DMS79 treated with DMSO at 0.1 percent for 48 hours (cell line): ENCODE measurements at places on chromosomes 7 and 10.

DNA sequence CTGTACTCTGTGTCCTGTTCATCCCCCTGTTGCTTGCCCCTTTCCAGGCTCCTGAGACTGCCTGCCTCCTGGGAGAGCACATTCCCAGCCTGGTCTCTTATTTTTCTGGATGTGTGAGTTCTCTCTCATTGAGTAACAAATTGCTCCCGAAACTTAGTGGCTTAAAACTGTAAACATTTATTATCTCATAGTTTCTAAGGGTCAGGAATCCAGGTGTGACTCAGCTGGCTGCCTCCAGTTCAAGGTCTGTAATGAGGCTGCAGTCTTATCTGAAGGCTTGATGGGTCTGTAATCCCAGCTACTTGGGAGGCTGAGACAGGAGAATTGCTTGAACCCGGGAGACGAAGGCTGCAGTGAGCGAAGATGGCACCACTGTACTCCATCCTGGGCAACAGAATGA, 53.6 kb upstream of the PRR15 start:
- no peak for DNase-seq

DNA sequence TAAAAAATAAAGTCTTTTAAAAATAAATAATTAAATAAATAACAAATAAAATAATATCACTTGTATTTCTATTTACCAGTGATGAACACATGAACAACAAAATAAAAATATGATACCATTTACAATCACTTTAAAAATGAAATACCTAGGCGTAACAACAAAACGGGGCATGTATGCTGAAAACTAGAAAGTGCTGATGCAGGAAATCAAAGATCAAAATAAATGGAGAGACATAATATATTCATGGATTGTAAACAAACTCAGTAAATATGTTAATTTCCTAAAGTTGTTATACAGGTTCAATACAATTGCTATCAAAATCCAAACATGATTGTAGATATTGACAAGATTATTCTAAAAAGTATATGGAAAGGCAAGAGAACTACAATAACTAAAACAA, 19.2 kb upstream of the SFTPA2 start:
- DNase-seq = no peak

DNA sequence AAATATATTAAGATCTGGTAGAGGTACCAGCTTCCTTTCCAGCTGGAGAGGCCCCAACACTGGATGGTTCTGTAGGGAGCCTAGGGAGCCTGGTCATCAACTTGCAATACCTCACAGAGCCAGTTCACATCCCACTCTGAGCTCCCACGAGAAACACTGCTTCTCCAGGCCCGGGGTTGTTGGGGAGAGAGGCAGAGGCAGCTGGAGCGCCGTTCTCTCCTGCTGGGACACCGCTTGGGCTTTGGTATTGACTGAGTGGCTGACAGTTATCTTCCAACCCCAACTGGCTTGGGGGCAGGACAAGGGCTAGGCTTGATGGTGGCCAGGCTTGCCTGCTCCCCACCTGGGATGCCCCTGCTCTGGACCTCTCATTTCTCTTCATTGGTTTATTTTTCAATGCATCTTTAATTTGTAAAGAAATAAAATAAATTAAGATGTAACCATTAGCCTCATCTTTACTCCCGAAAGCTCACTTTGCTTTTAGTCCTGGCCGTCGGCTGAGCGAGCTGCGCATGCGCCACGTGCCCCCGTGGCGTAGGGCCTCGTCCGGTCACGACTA, 10.0 kb upstream of the CHCHD1 start:
- no peak for DNase-seq

DNA sequence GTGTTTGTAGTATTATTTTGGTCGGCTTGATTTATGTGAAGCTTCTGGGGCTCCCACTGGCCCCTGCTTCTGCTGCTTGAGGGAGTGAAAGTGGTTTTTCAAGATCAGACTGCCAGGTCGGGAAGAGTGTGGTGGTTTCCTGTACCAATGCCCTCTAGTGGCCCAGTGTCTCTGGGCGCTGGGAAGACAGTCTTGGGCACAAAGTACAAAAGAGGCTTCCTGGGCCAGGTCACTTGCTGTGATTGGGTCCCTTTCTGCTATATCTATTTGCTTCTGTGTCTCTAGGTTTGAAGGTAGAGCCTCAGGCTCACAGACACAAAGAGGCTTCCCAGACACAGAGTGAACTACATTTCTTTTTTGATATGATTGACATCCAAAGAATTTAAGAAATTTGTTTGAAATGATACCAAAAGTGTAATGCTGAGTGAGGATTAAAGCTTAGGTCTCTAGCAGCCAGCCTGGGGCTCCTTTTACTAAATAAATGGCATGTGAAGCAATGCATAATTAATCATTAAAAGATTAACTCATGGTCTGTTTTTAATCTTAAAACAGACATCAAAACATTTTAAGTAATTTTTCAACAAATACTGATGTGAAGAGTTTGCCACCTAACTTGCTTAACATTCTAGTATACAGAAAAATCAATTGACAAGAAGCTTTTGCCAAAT, 36.3 kb downstream of the ABCB1 start:
- no peak for DNase-seq

- DNase-seq = no peak
These were observed 5.5 kb upstream of the VGF start for GRCh38 chr7:101170617-101171441.

GRCh38 chr7:138975343-138976104, 5.7 kb downstream of the KIAA1549 start:
- DNase-seq = peak; percentile 3

DNA sequence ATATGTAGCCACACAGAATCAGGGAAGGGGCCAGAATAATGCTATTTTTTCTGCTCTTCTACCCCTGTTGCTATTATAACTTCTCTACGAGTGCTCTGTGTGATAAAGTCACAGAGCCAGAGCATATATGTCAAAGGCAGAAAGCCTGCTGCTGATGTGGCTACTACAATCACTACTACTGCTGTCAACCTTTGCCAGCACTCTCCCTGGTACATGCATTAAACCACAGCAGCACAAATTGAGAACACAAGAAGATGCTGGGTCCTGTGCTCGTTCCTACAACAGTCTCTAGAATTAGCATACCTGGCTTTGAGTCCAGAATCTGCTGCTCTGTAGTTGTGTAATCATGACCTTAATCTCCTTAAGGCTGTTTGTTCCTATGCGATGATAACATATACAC, 108.6 kb downstream of the SEMA3A start:
- DNase-seq = no peak

DNA sequence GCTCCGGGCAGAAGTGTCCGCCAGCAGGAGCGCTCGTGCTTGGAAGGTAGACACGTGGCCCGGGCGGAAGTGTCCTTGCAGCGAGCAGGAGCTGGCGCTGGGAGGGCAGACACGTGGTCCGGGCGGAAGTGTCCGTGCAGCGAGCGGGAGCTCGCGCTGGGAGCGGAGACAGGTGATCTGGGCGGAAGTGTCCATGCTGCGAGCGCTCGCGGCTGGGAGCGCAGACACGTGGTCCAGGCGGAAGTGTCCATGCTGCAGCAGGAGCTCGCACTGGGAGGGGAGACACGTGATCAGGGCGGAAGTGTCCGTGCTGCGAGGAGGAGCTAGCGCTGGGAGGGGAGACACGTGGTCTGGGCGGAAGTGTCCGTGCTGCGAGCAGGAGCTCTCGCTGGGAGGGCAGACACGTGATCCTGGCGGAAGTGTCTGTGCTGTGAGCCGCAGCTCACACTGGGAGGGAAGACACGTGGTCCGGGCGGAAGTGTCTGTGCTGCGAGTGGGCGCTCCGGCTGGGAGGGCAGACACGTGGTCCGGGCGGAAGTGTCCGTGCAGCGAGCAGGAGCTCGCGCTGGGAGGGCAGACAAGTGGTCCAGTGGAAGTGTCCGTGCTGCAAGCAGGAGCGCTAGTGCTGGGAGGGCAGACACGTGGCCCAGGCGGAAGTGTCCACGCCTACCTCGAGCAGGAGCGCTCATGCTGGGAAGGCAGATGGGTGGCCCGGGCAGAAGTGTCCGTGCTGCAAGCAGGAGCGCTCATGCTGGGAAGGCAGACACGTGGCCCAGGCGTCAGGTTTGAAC, 41.1 kb upstream of the PRKAR1B start:
- no peak for DNase-seq

DNA sequence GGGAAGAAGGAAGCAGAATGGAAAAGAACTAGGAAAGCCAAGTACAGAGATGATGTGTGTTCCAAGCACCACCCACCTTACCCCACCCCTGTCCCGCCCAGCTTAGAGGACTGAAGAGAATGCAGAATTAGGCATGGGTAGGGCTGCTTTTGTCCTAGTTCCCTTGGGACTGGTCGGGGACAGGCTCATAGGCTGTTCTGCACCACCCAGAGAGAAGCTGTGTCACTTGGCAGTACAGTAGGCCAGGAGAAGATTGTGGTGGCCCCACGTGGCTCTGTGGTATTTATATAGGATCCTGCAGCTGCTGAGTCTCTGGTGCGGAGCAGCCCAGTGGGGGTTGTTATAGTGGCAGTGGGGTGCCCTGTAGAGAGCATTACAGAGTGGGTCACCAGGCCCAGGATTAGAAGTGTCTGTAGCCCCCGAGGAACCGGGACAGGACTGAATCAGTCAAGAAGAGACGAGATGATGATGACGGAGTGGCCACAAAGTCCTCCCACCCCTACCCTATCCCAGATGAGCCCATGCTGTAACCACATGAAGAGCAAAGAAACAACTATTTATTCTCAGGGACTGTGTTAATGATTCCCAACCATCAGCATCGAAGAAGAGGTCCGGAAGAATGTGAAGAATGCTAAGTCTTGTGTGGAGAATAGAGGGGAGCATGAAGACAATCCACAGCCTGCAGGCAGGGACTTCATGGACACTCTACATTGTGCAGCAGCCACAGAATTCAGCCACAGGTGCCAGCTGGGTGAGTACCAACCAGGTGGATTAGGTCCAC, 88.9 kb downstream of the C1GALT1 start:
- DNase-seq = no peak

GRCh38 chr7:113521468-113521867, 397.3 kb downstream of the PPP1R3A start:
- no peak for DNase-seq

GRCh38 chr7:102992938-102993717, 80.3 kb downstream of the LRRC17 start:
- DNase-seq = no peak

GRCh38 chr10:58560068-58560467, 47.4 kb downstream of the BICC1 start:
- DNase-seq = no peak

GRCh38 chr10:23914641-23915040, 294.3 kb upstream of the KIAA1217 start:
- no peak for DNase-seq

GRCh38 chr10:112379635-112380296, 5.8 kb downstream of the ACSL5 start:
- DNase-seq = no peak

DNA sequence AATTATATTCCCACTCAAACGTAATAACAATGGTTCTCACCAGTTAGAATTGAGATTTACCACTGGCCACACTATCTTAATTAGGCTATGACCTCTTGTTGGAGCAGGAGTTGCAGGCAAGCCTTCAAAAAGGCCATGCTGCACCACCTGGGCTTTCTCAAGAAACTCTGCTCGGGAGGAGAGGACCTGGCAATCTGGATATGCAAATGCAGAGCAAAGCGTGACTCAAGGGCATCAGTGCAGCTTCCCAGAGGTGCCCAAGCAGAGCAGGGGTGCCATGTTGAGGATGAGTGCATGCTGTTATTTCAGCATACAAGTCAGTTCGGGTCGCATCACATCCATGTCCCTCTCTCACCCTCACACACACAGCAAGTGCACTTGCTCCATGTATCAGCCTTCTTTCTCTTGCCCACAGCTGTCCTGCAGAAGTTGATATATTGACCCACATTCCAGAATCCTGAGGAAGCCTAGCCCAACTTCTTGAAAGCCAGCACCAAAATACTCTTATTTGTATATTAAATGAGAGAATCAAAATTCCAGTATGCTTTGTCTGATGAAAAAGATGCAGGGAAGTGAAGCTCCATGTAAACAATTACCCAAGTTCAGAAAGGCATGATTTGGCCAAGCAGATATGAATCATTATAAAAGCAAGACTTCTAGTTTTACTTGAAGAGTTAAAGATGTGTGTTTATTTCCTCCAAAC, 55.7 kb upstream of the IL6 start:
- DNase-seq = no peak

DNA sequence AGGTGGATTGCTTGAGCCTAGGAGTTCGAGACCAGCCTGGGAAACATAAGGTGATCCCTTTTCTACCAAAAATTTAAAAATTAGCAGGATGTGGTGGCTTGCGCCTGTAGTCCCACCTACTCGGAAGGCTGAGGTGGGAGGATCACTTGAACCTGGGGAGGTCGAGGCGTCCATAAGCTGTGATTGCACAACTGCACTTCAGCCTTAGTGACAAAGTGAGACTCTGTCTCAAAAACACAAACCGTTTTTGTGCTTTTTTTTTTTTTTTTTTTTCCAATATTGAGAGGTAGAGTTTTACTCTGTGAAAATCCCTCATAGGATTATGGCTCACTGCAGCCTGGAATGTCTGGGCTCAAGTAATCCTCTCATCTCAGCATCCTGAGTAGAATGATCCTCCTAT, 14.1 kb downstream of the CCAR1 start:
- no peak for DNase-seq
